ENCODE measurements at places on chromosomes 2 and 18.

GRCh38 chr2:64157792-64158191, 13.6 kb upstream of the PELI1 start:
- DNase-seq, result no peak

GRCh38 chr18:57444301-57444759, 9.2 kb downstream of the ONECUT2 start:
- DNase-seq, result no peak

DNA sequence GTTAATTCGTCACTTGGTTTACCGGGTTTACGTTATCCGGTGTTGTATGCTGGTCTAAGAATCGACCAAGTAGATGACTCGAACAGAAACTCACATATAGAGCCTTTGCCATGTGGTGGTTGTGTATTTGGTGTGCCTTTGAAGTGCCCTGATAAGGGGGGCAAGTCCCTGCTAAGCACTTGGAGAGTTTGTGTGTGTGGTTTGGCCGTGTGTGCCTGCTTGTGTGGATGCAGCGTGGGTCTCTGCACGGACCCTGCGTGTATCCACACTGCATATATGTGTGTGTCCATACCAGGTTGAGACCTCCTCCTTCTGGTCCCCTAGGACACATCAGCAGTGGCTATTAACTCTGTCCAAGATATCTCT, 2.4 kb upstream of the CELF4 start:
- DNase-seq, result no peak

DNA sequence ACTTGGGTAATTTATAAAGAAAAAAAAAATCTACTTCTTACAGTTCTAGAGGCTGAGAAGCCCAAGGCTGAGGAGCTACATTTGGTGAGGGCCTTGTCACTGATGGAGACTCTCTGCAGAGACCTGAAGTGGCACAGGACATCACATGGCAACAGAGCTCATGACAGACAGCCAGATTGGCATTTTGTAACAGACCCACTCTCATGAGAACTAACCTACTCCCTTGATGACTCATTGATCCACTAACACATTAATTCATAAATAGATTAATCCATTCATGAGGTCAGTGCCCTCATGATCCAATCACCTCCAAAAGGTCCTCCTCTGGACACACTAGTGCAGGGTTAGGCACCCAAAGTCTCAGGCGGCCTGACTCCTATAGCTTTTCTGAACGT, 318.4 kb downstream of the GULP1 start:
- DNase-seq, result no peak

- DNase-seq, result no peak
Measured at GRCh38 chr2:169468841-169469240, 10.5 kb upstream of the BBS5 start.

DNA sequence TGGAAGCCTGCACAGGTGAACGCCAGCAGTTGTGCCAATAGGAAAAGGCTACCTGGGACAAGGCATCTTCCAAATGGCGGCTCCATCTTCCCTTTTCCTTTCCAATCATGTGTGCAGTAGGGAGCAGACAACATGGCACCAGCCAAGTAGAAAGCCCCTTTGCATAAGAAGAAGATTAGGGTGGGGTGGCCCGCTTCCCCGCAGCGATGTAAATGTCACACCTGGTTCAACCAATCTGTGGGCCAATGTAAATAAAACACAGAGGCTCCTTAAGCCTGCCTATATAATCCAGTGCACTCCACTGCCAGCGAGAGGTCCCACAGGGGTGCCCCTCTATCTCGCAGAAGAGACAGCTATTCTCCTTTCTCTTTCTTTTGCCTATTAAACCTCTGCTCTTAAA, 468.4 kb upstream of the CRIM1 start:
- DNase-seq, result no peak

DNA sequence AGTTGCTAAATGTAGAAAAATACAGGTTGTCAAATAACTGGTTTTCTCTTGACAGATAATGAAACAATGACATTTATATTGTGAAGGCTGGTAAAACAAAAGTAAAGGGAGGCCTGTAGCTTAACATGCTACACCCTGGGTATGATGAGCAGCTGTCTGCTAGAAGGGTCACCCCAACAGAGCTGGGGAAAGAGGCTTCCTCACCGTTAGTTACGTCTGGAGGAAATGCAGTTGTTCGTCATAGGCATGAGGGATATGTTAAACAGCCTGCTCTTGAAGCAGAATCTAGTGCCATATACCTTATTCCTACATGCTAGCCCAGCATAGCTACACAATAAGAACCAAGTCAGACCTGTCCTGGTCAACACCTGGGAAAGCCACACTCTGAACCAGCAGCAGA, 49.9 kb downstream of the LPIN2 start:
- no peak for DNase-seq

- no peak for DNase-seq
Measured at GRCh38 chr18:34511879-34512278, 198.2 kb upstream of the DTNA start.

DNA sequence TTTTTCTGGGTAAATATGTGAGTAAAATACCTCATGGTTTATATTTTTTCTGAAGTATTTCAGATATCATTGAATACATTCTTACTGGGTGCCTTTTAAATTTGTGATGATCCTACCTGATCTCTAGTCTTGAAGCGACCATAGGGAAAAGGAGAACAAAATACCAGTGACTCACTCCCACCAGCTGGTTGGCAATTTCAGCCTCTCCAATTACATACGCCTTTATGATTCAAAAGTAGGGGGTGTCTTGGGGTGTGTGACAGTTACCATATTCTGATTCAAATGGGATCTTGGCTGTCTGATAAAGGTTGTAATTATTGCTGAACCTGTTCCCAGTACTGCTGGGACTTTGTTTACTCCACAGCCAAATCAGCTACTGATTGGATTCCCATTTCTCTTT, 175.9 kb upstream of the NXPH2 start:
- DNase-seq, result no peak

DNA sequence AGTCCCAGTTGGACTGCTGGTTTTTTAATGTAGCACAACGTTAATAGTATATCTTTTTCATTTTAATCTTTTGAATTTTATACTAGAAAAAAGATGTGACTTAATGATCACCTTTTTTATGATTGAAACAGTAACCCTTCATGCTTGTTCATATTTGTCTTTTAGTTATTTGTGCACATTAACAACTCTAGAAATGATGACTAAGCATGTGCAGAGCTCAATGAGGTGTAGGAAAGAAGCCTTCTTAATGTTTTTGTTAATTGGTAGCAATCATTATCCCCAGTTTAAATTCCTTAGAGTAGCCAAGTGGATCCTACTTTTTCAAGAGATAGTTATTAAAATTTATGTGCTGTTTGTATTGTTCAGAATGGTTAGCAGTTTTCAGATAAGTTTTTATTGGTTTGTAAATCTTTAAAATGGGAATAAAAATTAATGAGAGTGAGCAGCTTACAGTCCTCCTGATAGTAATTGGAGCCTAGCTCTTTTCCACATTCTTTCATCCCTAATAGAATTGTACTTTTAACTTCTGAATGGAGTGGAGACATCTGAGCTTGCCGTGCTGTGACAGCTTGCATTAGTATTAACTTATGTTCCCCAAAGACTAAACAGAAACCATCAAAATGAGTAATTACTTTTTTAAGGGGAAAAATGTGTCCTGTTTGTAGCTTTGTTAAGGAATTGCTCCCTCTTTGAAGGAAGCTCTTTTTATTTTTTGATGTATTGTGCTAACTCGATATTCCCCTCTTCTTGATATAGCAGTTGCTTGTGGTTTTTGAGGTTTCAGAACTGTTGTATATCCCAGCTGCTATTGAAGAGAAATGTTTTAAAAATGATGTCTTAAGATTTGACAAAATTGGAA, 17.3 kb downstream of the PIK3C3 start:
- no peak for DNase-seq

DNA sequence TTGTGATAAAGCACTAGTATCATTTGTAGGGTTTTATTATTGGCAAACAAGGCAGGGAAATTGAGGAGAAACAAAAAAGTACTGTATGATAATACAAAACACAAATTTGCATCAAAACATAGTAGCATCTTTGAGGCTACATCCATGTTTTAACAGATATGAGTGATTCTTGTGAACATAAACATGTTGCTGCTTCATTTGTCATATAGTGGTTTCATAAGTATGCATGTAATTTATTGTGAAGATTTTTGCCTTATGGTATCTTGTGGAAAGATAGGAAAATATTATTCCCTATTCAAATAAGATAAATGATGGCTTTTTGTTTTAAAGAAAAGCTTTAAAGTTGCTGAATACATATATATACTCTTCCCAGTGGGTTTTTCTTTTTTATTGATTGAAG, 60.3 kb downstream of the VRK2 start:
- DNase-seq, result no peak

- no peak for DNase-seq
Measured at GRCh38 chr2:64472881-64473280, 18.9 kb downstream of the LGALSL start.

GRCh38 chr2:27569398-27569797, 13.4 kb upstream of the ZNF512 start:
- no peak for DNase-seq

- no peak for DNase-seq
Measured at GRCh38 chr18:27447451-27447881, 262.4 kb upstream of the CHST9 start.

DNA sequence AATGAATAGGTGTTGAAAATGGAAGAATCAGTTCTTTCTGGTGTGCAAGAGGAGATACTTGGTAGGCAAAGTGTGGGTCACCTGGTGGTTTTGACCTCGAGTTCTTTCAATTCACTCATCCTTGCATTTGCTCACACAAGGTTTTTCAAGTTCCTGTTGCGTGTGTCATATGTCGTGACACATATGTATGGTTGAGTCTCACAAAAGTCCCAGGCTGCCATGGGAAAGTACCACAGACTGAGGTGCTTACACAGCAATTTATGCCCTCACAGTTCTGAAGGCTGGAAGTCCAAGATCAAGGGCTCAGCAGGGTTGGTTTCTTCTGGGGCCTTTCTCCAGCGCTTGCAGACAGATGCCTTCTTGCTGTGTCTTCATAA, 64.4 kb downstream of the NCK2 start:
- DNase-seq, result no peak

GRCh38 chr18:3814816-3815215, 364.8 kb downstream of the TGIF1 start:
- no peak for DNase-seq

GRCh38 chr18:77134611-77135010, 2.0 kb upstream of the MBP start:
- DNase-seq, result no peak

- DNase-seq, result no peak
Measured at GRCh38 chr2:36809069-36809445, 112.5 kb downstream of the VIT start.

GRCh38 chr18:31711365-31712172, 27.2 kb upstream of the B4GALT6 start:
- no peak for DNase-seq

- no peak for DNase-seq
Measured at GRCh38 chr2:105649534-105649933, 95.2 kb upstream of the NCK2 start.

DNA sequence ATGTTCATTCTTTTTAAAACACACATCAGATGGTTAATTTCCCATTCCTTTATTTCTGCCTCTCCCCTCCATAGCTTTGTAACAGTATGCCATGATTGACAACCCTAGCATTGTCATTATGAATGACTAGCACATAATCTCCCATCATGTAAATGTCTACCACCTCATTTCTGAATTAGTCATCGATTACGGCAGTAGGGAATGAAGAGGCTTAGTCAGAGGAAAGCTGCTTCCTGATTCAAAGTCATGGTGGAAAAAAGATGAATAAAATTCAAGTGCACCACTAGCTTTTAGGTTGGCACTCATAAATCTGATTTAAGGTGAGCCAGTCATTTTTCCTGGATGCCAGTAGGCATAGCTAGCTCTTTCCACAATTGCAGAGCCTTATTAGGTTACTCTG, 19.1 kb upstream of the ACMSD start:
- no peak for DNase-seq

- DNase-seq, result no peak
Measured at GRCh38 chr2:152367547-152368390, 32.8 kb downstream of the FMNL2 start.

GRCh38 chr2:37816686-37817085, 108.4 kb upstream of the RMDN2 start:
- no peak for DNase-seq

All from right forelimb (tissue), 1 donor.